ENCODE measurements at places on chromosomes 1 and 21.

- DNase-seq: no peak
Observed at GRCh38 chr1:200206340-200206739, 178.8 kb downstream of the NR5A2 start.

DNA sequence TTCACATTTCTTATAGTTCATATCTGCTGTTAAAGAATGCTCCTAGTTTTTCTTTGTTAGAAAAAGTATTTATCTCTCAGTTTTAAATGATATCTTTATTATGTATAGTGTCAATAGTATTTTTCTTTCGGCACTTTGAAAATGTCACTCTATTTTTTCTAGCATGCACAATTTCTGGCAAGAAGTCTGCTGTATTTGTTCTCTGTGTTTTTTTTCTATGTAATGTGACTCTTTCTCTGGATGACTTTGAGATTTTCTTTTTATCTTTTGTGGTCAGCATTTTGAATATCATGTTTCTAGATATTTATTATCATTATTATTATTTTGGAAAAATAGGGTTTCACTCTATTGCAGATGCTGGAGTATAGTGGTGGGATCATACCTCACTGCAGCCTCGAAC lies 285.2 kb downstream of the PTGER3 start:
- no peak for DNase-seq

DNA sequence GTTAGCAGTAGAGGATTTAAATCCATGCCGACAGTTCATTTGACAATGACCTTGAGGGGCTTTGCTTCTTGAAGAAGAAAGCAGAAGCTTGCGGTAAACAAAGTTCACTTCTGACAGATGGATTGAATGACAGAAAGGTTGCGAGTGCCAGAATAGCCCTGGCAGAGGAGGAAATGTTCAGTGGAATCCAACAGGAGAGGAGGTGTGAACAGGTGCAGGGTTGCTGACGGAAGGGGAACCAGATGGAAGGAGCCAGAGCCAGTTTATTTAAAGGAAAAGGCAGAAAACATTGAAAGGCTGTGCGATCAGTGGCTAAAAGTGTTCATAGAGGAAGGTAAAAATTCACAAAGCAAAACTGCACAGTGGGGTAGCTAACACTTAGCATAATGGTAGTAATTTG lies 141.0 kb downstream of the SDCCAG8 start:
- DNase-seq: no peak

GRCh38 chr1:30911059-30911954 lies 2.7 kb upstream of the SDC3 start:
- DNase-seq: peak; percentile 80

DNA sequence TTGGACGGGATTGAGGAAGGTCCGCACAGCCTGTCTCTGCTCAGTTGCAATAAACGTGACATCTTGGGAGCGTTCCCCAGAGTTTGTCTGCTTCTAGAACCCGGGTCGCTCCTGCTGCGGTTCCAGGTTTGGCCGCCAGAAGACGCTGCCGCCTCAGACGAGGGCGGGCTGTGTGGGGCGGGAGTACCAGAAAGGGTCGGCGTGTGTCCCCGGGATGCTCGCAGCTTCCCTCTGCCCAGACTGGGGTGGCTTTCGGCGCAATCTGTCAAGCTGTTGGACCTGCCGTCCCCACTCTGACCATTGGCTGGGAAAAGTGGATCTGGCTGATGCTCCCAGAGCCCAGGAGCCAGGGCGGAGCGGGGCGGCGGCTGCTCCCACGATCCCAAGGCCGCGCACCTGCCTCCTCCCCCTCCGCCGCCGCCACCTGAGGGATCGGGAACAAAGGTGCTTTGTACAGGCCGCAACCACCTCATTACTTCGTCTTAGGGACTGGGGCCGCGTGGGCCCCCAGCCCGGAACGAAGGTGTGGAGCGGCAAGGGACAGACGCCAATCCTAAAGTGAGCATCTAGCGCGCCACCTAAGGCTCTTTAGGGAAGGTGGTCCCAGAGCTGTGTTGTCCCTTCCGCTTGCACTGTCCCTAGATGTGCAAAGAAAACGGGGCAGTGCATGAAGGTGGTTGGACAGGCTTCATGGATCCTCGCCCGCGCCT lies 683 bp upstream of the EFNA4 start:
- DNase-seq: peak; percentile 77
